ENCODE measurements at places on chromosomes 4 and X.

GRCh38 chrX:23788521-23788920, 5.5 kb downstream of the SAT1 start:
- DNase-seq = no peak

DNA sequence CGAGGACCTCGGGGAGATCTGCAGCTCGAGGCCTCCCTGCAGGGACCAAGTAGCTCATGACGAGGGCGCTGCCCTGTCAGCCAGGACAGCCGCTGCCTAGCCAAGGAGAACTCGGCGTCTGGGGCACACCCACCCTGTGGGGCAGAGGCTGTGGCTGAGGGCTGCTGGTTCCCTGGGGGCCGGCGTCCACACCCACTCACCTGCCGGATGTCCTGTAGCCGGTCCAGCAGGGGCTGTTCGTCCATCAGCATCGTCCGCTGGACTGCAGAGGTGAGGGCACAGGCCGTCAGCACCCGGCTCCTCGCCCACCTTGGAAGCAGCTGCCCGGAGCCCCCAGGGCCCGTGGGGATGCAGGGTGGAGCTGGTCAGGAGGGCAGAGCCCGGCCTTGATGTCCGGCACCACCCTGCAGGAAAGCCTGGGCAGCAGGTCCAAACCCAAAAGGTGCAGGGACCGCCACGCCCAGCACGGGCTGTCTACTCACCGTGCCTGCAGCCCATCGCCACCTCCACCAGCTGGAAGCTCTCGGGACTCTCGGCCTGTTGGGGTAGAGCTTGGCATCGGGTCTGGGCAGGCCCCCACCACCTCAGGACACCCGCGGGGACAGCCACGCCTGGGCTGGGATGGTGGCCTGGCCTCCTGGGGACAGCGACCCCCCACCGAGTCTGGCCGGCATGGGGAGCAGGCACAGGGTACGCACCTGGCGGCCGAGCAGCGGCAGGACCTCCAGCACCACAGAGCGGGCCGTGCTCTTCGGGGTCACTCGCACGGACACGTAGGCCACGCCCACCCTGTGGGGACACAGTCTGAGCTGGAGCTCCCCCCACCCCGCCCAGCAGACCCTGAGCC, 6.9 kb downstream of the DGKQ start:
- DNase-seq = no peak

GRCh38 chr4:133498149-133498548, 349.1 kb downstream of the PCDH10 start:
- DNase-seq = no peak

DNA sequence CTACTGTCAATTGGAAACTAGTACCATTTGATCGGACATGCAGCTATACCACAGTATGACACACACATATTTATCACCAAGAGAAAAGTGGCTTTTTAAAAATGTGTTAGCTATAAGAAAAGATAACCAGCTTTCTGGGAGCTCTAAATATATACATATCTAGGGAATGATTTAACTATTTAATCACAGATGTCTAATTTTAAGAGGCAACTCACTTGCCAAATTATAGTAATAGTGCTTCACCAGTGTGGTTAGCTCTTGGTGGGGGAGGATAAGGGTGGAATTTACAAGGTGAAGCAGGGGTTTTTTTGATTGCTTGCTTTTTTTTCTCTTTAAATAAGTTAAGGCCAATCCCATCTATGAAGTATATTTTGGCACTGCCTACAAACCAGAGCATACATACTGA, 547.7 kb upstream of the DIPK2B start:
- no peak for DNase-seq

DNA sequence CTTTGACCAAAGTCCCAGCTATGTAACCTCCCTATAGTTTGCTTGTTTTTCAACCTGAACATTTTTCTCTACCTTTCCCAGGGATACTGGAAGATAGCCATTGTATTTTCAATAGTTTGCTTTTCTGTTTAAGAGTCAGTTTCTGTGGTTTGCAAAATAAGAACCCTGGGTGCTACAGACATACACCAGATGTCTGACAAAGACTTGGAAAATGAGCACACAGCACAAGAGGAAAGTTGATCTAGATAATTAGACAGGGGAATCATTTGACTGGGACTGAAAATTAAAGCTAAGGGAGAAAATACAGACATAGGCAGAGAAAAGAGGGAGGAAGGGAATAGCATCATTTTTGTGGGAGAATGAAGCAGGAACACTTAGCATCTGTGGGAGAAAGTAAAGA, 218.3 kb upstream of the CNKSR2 start:
- no peak for DNase-seq

GRCh38 chrX:10897768-10898167, 213.4 kb upstream of the HCCS start:
- no peak for DNase-seq

DNA sequence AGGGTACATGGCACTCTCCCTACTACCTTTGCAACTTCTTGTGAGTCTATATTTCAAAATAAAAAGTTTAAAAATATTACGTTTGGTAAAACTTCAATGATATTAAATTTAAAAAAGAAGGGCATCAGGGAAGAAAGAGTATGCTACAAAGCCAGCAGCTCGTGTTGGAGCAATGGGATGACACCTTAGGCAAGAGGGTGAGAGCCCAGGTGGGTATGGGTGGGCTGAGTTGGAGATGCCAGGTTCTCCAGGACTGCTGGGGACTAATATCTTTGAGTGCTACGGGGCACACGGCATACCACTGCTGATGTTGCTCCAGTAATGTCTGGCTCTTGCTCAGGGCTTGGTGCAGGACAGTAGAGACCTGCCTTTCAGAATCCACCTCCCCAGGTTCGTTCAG, 132.4 kb downstream of the EVC2 start:
- DNase-seq = no peak

DNA sequence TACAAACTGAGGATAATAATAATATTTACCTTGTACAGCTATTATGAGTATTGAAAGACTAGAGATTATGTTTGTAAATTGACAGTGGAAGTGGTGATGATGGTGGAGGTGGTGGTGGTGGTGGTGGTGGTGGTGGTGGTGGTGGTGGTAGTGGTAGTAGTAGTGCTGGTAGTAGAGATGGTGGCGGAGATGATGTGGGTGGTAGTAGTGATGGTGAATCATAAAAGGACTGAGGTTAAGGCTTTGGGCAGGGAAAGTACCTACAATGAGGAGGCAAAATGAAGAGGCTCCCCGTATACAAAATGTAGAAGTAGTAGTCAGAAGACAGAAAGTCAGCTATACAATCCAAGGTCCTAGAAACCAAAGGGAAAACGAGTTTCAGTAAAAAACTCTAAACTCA, 214.1 kb downstream of the BCOR start:
- DNase-seq = peak; percentile 21

DNA sequence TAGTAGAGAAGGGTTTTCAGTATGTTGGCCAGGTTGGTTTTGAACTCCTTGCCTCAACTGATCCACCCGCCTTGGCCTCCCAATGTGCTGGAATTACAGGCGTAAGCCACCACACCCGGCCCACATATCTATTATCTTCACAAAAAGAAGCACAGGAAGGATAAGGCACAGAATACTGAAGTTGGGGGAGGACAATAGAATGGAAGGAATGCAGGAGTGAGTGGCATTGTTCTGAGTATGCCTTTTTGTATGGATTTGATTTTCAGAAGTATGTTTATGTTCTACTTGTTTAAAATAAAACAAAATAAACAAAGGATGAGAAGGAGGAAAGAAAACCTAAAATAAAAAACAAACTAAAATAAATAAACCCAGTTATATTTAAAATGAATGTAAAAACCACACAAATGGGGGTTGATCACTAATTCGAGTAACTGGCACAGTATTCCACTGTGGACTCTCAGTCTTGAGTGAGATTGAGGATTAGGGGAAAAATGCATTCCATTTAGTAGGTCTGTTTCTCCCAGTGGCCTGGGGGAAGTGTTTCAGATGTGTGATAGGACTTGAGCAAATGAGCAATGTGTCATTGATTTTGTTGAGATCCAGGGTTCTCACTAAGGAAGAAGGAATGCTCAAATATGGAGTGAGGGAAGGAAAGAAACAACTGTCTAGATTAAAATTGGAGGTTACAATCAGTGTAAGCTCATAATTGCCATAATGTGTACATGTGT, 109.0 kb upstream of the C1QTNF7 start:
- DNase-seq = no peak

DNA sequence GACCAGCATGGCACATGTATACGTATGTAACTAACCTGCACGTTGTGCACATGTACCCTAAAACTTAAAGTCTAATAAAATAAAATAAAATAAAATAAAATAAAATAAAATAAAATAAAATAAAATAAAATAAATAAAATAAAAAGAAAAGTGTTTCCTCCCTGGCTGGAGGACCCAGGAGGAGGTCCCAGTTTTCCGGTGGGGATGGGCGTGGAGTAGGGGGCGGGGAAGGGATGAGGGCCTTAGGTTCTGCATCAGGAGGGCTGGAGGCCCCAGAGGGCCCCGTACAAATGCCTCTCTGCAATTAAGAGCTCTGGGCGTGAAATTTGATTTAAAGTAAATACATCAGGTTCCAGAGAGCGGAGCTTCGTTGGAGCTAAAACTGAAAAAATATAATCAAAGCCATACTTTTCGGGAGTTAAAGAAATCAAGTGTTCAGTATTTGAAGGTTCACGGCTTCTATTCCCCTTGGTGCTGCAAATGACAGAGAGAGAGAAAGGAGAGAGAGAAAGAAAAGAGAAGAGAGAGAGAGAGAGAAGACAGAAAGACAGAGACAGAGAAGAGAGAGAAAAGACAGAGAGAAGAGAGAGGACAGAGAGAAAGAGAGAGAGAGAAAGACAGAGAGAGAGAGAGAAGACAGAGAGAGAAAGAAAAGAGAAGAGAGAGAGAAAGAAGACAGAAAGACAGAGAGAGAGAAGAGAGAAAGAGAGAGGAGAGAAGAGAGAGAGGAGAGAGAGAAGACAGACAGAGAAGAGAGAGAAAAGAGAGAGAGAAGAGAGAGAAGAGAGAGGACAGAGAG, 8.7 kb upstream of the SHOX start:
- no peak for DNase-seq

- no peak for DNase-seq
These were observed 66.0 kb upstream of the FAT1 start for GRCh38 chr4:186789651-186790050.

DNA sequence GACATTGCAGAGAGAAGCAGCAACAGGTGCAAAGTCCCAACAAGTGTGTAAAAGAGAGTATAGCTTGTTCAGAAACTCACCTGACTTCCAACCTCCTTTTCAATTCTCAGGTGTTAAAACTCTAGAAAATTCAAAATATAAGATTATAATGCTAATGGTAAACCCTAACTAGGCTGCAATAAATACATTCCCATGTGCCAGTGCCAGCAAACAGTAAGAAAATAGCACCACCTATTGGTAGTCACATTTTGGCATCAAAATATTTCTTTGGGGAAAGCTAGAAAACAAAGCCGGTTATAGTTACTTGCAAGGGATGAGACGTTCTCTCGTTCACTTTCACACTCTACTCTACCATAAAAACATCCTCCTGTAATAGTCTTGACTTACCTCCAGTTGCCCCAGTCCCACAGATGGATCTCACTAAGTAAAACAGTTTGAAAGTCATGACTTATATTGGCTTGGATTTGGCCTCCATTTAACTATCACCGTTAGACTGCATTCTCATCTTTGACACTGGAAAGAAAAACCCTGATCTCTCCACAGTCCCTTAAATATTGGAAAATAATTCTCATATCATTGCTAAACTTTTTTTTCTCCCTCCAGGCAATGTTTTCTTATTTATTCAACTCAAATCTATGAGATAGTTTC, 9.6 kb downstream of the BMP3 start:
- no peak for DNase-seq

DNA sequence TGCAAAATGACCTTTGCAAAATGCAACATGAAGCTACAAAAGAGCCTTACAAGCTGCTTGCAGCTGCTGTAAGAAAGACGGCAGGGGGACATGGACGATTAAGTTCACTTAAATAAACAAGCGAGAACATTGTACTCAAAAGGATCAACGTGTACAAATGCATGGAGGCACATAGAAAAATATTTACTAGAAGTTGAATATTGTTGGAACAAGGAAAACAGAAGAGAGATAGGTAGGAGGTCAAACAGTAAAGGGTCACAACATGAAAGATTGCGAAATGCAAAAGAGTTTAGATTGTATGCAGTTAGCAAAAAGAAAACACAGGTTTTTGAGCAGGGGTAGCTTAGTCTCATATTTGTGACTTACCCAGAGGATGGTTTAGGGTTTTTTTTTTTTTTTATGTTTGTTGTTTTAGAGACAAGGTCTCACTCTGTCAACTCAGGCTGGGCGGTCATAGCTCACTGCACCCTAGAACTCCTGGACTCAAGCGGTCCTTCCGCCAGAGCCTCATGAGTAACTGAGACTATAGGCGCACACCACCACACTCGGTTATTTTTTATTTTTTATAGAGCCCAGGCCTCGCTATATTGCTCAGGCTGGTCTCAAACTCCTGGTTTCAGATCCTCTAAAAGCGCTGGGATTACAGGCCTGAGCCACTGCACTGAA, 1.4 kb upstream of the PHF8 start:
- no peak for DNase-seq

DNA sequence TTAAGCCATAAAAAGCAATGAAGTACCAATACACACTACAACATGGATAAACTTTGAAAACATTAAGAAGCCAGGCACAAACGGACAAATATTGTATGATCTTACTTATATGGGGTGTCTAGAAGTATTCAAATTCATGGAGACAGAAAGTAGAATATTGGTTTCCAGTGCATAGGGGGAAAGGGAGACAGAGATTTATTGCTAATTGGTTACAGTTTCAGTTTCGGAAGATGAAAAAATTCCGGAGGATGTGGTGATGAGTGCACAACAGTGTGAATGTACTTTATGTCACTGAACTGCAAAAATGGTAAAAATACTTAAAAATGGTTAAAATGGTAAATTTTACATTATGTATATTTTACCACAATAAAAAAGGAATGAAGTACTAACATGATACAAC, 5.1 kb upstream of the PRDX4 start:
- no peak for DNase-seq

GRCh38 chr4:175871774-175872405, 59.8 kb upstream of the GPM6A start:
- no peak for DNase-seq

- DNase-seq = no peak
These were observed 28.3 kb downstream of the CHRNA9 start for GRCh38 chr4:40363382-40363920.

- DNase-seq = no peak
These were observed 3.2 kb downstream of the SOWAHB start for GRCh38 chr4:76894537-76895255.

- DNase-seq = no peak
These were observed 532.9 kb upstream of the FTHL17 start for GRCh38 chrX:31604629-31605221.

GRCh38 chrX:71846429-71846828, 64.2 kb upstream of the NHSL2 start:
- DNase-seq = no peak
